MG63 (cell line): ENCODE measurements at places on chromosomes 2 and 18.

- no peak for DNase-seq
Measured at GRCh38 chr2:23503682-23504081, 118.7 kb downstream of the KLHL29 start.

DNA sequence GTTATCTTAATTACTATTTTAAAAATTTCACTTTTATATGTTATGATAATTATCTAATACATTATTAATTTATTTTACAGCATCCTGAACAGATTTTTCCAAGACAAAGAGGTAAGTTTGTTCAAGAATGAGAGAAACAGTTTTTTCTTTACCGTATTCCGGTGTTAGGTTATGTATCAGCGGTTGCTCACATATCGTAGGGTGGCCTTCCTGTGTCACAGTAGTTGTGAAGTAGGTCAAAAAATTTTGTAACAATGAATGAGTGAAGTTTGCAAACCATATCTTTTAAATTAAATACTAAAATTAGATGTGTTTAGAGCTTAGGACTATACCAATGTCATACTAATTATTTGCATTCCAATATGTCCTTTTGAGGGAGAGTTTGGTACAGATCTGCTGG lies 33.5 kb downstream of the MRPS9 start:
- DNase-seq, result no peak

GRCh38 chr2:157732596-157732995 lies 103.9 kb upstream of the ACVR1C start:
- no peak for DNase-seq

- DNase-seq, result no peak
Measured at GRCh38 chr2:231380991-231381847, 14.3 kb upstream of the B3GNT7 start.

GRCh38 chr2:119416299-119416923 lies 15.2 kb upstream of the TMEM37 start:
- DNase-seq, result no peak

- DNase-seq, result no peak
Measured at GRCh38 chr2:233112776-233113452, 52.8 kb downstream of the INPP5D start.

GRCh38 chr2:121809607-121810006 lies 54.2 kb downstream of the TSN start:
- no peak for DNase-seq

GRCh38 chr2:102273619-102274211 lies 37.6 kb upstream of the IL1RL1 start:
- DNase-seq, result no peak

DNA sequence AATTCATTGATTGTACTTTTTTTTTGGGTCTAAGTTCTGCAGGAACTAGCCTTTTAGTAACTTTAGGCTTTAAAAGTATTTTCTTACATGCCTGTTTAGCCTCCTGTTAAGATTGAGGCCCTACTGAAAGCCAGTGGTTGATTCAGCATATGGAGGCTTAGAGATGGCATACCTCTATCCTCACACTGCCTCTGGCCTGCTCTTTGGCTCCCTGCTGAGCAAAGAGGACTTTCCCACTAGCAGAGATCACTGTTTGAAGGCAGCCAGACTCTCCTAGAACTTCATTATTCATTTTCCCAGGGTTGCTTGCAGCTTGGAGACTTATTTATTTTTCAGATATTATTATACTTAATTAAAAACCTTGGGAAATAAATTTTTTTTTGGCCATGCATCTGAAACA lies 405.6 kb upstream of the MEX3C start:
- DNase-seq, result no peak

GRCh38 chr2:78845664-78846185 lies 179.8 kb upstream of the REG3G start:
- DNase-seq, result no peak

DNA sequence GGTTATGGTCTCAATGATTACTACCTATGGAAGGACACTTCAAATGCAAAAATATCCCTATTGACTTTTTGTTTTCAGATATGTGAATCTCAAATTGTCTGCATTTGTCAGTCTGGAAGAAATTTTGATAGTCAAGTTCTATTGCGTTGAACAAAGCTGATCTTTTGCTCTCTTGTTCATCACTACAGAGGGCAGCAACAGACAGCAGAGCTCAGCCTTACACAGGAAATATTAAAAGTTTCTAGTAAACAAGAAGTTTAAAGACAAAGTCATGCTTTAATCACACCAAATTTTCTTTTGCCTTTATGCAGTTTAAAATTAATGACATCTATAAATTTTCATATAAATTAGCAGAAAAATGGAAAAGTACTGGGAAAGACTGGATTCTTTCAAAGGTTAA lies 617.5 kb downstream of the NR4A2 start:
- DNase-seq, result no peak

DNA sequence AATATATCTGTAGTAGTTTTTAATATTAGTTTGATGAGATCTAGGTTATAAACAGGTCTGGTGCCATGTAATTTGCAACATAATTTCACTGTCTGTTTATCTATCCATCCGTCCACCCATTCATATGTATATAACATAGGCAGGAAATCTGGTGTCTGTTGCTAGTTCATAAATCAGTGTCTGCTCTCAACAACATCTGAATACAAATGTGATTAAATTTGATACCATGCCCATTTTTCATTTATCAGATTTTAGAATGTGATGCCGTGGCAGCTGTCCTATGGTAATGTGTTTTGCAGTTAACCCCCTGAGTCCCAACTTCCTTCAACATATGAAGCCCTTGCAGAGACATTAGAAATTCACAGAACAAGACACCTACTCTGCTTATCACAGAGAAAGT lies 228.4 kb downstream of the CMPK2 start:
- DNase-seq, result no peak

DNA sequence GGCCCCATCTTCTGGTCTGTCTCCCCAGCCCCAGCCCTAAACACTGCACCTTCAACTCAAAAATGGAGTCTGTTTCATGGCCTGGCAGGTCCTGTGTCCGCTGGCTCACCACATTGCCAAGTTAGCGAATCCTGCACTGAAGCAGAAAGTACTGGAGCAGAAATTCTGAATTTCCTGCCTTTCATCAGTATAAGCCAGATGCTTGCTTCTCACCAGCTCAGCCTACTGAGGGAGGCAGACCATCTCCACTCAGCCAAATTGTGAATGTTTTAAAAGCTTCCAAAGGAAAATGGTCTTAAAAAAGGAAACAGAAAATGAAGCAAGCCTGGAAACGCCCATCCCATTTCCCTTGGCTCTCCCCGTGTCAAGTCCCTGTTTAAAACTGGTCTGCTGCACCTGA lies 157.8 kb downstream of the C1D start:
- no peak for DNase-seq

DNA sequence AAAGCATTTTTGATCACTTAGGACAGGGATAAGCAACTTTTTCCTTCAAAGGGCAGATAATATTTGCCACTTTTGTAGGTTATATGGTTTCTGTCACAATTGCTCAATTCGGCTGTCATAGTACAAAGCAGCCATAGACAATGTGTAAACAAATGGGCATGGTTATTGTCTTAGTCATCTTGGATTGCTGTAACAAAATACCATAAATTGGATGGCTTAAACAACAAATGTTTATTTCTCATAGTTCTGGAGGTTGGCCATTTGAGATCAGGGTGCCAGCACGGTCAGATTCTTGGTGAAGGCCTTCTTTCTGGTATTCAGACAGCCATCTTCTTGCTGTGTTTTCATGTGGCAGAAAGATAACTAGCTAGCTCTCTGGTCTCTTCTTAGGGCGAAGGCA lies 91.2 kb downstream of the TAF4B start:
- peak; percentile 60 for DNase-seq

DNA sequence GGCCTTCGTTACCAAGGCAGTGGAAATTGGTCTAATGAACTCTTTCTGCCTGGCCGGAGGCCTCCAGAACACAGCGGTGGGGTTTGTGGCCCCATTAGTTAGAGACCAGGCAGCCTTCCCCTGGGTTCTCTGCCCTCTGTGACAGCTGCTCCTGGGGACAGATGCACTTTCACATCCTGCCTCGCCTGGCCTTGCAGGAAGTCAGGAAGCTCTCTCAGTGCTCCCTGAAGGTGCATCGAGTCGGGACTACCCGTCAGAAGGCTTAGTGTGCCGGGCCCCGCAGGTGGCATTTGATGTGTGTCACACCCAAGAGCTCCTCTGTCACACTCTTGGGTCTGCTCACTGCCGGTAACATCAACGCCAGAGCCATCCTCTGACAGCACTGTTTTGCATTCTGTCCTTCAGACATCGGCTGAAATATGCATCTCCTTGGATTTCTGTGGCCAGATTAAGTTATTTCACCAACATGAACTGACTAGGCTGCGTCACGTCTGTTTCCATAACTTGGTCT lies 158.3 kb downstream of the LDLRAD4 start:
- no peak for DNase-seq

DNA sequence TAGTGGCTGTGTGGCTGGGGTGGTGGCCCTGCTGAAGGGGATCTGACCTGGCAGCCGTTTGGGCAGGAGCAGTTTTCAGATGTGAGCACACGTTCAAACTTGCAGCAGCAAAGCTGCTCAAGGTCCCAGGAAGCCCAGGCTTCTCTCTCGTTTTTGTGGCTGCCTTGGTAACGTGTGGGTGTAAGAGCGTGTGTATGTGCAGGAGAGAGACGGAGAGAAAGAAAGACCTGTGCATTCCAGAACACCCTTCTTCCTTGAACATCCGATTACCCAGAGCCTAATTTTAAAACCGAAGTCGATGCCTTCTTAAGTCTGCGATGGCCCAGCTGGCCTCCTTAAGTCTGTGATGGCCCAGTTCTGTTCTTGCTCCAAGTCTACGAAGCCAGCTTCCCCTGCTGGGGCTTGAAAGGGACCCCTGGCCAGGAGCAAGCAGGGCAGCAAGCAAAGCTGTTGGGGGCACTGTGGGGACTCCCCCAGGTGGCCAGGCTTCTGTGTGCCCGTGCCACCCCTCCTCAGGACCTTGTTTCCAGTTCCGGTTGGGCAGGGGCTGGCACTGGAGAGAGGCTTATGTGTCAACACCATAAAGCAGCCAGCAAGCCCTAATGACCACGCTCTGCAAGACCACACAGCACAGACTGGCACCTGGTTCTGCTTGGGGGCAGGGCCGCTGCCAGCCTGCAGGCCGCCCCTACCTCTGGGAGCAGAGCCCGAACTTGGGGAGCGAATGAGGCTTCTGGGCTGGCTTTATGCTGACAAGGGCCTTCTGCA lies 55.8 kb upstream of the ALPP start:
- no peak for DNase-seq

- DNase-seq, result no peak
Measured at GRCh38 chr2:98121149-98121548, 34.2 kb downstream of the VWA3B start.

DNA sequence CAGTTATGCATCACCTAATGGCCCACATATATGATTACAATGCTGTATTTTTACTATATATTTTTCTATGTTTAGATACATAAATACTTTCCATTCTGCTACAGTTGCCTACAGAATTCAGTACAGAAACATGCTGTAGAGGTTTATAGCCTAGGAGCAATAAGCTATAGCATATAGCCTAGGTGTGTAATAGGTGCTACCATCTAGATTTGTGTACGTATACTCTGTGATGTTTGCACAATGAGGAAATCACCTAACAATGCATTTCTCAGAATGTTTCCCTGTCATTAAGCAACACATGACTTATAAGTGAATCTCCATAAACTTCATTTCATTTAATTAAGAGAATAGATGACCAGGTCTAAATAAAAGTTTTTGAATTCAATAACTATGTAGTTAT lies 43.5 kb downstream of the SLC38A11 start:
- no peak for DNase-seq

DNA sequence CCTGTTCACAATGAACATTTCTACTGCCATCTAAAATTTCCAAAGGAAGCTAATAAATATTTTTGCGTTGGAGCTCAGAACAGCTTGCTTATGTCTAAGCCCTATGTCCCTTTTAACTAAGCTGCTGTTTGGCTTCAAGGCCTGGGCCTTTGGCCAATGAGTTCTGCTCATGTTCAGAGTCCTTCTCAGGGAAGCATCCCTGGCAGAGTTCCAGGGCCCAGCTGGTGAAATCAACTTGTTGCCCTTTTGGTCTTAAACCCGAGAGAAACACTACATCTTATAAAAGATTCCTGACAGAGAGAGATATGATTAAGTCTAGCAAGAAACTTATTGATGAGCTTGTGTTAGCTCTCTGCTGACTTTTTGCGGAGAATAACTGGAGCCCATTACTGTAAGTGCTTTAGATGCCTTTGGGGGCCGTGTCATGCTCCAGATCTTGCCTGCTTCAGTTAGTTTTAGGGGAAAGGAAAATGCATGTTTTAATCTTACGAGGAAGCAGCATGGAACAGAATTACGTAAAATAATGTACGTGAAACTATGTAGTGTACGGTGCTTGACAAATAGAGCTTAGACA lies 102.5 kb upstream of the NOSTRIN start:
- peak; percentile 78 for DNase-seq

DNA sequence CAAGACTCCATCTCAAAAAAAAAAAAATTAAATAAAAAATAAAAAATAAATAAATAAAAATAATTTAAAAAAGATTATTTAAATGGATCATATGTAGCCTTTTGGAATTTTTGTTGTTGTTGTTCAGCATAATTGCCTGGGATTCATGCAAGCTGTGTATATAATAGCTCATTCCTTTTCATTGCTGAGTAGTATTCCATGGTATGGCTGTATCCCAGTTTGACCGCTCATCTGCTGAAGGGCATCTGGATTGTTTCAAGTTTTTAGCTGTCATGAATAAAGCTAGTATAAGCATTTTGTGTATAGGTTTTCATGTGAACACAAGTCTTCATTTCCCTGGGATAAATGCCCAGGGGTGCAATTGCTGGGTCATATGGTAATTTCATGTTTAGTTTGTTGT lies 6.4 kb upstream of the TANC1 start:
- no peak for DNase-seq

GRCh38 chr18:79796531-79797405 lies 970 bp upstream of the KCNG2 start:
- no peak for DNase-seq

- DNase-seq, result no peak
Measured at GRCh38 chr2:6944555-6944954, 27.3 kb downstream of the RNF144A start.

- no peak for DNase-seq
Measured at GRCh38 chr2:199903111-199903510, 8.0 kb upstream of the C2orf69 start.

DNA sequence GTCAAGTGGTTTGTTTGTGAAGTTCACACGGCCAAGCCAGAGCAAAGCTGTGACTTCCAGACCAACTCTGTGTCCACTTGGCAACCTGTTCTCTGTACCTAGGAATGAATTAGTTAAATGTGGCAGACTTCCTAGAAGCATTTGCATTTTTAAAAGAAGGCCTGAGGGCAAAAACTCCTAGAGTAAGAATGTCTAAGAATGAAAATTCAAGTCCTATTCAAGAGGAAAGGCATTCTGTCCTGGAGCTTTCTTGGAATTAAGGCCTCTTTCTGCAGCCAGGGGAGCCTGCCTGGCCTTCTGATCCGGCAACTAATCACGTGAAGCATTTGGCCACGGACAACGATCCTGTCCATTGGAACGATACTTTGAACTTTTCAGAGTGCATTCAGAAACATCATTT lies 155.0 kb downstream of the SETBP1 start:
- DNase-seq, result no peak

DNA sequence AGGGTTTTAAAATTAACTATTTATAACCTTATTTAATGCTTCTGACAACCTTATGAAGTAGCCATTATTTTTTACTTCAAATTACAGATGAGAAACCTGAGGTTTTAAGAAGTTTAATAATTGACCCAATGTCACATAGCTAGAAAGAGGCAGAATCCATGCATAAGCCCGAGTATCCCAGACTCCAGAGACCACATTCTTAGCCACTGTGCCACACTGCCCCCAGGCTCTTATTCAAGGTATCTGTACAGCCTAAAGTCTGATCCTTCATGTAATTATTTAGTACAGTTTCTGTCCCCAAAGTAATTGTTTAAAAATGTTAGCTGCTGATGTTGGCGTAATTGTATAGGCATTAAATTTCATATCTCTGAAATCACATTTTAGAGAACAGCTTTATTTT lies 124.7 kb upstream of the LRRTM1 start:
- DNase-seq, result no peak
